ENCODE measurements at places on chromosomes 13 and 19.
A peak's percentile ranks its signal among the peaks of the same experiment; 100 is the strongest.

- no peak for DNase-seq
These were observed 27.0 kb upstream of the METTL21C start for GRCh38 chr13:102721800-102722231.

- no peak for DNase-seq
These were observed 18.4 kb upstream of the SIGLEC14 start for GRCh38 chr19:51664997-51665396.

DNA sequence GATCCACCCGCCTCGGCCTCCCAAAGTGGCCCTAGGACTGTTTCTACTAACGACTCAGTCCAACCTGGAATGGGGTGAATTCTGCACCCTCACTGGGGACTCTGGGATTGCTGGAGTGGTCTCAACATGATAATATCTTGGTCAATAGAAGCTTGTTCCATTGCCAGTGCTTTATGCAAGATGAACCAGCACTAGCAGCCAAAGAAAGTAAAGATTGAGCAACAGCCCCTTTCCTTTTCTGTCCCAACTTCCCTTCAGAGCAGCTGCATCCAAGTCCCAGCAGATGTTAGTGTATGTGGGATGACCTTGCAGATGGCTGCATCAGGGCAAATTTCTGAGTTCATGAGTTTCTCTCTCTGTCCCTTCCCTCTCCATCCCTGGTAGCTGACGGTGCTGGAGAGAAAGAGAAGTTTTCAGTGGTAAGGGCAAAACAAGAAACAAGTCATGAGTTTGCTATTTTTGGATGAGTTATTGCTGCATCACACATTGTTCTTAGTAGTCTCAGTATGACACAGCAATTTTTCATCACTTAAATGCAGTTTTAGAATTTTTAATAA lies 183.6 kb upstream of the EDNRB start:
- no peak for DNase-seq

GRCh38 chr13:42973581-42973980 lies 18.5 kb downstream of the EPSTI1 start:
- DNase-seq = no peak

GRCh38 chr19:50890422-50891252 lies 17.4 kb downstream of the KLK2 start:
- no peak for DNase-seq

GRCh38 chr13:27928353-27928804 lies 8.6 kb downstream of the PDX1 start:
- DNase-seq = no peak

DNA sequence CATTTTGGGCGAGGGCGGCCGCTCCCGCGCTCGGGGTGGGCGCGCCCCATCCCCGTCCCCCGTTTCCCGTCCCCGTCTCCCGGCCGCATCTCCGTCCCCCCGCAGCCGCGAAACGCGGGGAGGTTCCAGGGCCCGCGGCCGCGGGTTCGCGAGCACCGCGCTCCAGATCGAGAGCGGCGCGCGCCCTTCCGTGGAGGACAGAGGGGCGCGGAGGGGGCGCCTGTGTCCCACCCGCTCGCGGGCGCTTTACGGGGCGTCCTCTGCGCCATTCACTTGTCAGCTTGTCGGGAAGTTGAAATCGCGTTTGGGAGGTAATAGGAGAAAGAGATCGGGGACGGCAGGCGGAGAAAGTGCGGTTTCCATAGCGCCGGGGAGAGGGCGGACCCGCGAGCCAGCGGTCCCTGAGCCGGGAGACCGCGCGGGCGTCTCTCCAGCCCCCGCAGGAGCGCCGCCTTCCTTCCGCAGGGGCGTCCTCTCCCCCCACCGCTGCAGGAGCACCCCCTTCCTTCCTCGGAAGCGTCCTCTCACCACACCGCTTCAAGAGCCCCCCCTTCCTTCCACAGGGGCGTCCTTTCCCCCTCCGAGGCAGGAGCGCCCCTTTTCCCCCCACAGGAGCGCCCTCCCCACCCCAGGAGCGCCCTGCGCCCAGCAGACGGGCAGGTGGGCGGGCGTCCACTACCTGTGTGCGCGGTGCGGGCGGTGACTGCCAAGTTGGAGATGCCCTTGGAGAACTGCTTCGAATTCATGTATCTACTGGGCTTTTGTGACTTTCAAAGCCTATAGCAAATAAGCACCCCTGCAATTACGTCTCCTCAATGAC lies 962 bp upstream of the IRS2 start:
- DNase-seq = no peak

- no peak for DNase-seq
These were observed 351.2 kb downstream of the DNAJC15 start for GRCh38 chr13:43374621-43375020.

GRCh38 chr19:9945319-9945966 lies 9.1 kb upstream of the OLFM2 start:
- DNase-seq = no peak

DNA sequence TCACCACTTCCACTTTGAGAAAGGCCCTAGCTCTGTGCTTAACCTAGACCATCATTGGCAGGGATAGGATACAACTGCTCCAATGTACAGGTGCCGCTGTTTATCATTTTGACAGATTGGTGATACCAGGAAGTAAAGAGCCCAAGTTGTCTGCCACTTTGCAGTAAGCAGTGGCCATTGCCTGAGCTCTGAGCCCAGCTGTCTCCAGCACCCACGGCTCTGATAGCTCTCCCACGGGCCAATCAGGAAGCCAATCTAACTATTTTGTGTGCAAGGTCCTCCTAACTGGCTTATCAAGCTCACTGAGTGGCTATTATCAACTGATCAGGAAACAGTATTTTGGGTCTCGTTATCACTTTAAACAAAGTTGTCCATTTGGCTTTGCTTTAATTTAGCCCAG lies 181.1 kb downstream of the DCT start:
- no peak for DNase-seq

GRCh38 chr19:30390356-30390988 lies 18.3 kb downstream of the ZNF536 start:
- no peak for DNase-seq

GRCh38 chr13:24182703-24183081 lies 22.2 kb downstream of the SPATA13 start:
- DNase-seq = no peak

DNA sequence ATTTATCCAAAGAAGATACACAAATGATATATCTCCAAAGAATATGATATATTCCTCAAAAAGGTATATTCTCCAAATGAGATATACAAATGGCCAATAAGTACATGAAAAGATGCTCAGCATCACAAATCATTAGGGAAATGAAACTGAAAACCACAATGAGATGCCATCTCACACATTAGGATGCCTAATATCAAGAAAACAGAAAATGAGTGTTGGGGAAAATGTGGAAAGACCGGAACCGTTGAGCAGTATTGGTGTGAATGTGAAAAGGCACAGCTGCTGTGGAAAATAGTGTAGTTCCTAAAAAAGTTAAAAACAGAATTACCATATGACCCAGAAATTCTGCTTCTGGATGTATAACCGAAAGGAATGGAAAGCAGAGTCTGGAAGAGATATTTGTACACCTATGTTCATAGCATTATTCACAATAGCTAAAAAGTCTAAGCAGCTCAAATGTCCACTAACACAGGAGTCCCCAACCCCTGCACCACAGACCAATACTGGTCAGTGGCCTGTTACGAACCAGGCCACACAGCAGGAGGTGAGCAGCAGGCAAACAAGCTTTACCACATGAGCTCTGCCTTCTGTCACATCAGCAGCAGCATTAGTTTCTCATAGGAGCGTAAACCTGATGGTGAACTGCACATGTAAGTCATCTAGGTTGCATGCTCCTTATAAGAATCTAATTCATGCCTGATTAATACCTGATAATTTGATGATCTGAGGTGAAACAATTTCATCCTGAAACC lies 291.9 kb downstream of the PCDH20 start:
- DNase-seq = no peak

DNA sequence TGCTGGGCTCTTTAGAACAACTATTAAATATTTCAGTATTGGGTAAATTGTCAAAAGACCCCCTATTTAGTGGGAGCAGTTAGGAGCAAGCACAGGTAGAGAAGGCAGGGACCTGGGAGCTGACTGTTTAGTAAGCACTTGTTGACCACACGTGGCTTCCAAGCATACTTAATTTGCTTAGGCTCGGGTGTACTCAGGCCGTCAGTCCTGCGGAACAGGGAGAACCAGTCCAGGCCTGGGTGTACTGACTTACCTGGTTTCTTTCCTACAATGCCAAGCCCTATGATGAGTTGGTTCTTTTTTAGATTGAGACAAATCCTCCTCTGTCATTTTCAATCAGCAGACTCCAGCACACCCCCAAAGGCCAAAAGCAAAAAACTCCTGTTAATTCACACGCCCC lies 90.0 kb downstream of the WDFY2 start:
- no peak for DNase-seq

GRCh38 chr13:60303166-60303565 lies 93.9 kb upstream of the TDRD3 start:
- no peak for DNase-seq

- DNase-seq = no peak
These were observed 23.5 kb upstream of the USP12 start for GRCh38 chr13:27194895-27195764.

- no peak for DNase-seq
These were observed 49.8 kb downstream of the ELF1 start for GRCh38 chr13:40969169-40969901.

GRCh38 chr13:48108106-48108505 lies 13.2 kb upstream of the MED4 start:
- DNase-seq = no peak

DNA sequence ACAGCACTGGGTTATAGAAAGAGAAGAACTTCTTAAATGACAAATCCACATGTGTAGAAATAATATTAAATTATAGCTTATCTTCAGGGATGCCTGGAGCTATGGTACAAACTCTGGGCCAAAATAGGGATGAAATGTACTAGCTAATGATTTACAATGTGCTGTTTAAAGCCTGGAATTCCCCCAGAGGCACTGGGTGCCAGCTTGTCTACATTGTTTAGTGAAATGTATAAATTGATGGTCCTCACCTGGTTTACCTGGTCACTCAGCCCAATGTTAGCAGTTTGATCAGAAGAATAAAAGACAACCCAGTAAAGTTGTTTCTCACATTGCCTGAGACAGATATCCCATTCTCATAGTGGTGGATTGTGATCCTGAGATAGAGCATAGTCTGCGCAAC lies 597.2 kb downstream of the DIAPH3 start:
- no peak for DNase-seq

DNA sequence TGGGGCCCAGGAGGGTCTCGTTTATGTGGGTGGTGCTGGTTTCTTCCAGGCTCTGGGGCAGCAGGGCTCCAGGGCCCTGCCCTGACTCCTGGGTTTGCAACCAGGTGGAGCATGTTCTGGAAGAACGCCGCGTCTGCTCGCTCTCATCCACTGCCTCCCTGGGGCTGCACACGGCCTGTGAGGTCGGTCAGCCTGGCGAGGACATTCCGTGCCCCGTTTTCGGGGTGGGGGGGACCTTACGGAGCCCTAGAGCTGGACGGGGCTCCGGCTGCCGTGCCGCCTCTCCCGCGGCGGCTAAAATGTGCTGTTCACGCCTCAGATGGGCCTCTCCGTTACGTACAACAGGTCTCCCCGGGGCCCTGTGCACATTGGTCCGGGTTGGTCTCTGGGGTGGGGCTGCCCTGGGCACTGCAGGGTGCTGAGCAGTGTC lies 3.3 kb downstream of the GNA11 start:
- DNase-seq = no peak

DNA sequence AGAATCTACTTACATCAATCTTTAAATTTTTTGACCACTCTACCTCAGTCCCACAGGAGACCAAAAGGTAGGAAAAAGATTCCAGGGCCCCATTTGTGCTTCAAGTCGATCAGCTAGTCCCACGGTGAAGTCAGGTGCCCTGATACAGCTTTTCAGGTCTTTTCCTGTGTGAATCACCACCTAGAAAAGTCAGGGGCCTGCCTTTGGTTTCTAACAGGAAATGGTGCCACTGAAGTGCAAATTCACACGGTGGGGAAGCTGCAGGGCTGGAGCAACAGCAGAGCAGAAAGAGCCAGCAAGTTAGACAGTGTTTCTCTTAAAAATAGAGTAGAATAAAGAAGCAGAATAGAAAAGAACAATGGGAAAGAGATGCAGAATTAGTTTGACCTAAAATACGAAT lies 107.5 kb downstream of the KLF12 start:
- DNase-seq = peak; percentile 15

- DNase-seq = no peak
These were observed 11.5 kb downstream of the OR7C2 start for GRCh38 chr19:14952767-14953166.

DNA sequence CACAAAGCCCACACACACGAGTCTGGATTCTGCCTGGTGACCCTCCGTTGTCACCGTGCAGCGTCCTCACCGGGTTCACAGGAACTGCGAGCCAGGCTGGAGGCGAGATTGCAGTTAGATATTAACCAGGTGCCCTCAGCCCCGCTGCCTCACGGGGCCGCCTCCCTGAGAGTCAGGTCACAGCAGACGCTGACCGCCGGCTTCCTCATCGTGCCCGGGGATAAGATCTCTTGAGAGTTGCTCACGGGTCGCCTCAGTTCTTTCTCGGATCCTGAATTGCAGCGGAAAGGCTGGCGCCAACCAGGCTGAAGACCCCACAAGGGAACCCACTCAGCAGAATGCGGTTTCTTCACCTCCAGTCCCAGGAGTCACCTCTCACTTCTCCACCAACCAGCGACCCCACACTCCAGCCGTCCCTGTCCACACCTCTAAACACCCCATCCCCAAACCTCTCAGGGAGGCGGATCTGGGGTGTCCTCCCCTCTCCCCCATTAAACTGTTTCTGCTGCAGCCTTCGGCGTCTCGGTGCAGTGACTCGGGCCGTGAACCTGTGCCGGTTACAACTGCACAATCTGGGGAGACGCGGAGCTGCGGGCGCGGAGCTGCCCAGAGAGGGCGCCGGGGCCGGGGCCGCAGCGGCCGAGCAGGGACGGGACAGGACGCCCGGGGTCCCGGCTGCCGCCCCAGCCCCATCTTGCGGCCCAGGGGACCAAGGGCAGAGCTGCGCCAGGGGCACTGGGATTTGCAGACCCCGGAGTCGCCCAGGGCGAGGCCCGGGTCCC lies 591 bp downstream of the ZNF823 start:
- DNase-seq = no peak

- DNase-seq = no peak
These were observed 24.6 kb downstream of the NOSIP start for GRCh38 chr19:49555600-49556411.

GRCh38 chr19:55453511-55454260 lies 7.8 kb downstream of the ISOC2 start:
- DNase-seq = no peak

DNA sequence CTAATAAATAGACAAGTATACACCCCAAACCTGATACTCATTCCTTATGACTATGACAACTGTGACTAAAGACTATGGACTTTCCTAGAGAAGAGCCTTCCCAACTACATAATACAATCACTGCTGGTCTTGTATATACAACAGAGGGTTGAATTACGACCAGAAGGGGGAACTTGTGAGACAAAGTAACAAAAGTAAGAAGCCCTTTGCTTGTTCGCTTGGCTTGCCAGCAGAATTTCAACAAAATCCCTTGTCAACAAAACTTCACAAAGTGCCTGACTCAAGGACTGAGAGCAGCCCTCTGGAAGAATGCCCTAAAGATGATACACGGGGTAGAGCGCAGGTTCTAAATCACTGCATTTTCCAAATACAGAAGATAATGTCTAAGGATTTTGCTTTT lies 99.4 kb downstream of the WASF3 start:
- DNase-seq = no peak

Data from stimulated activated CD8-positive, alpha-beta memory T cell treated with anti-CD3 and anti-CD28 coated beads, Interleukin-15, amount 100 ng/mL, for 24 hours (primary cell).